Smooth muscle cell of bladder (primary cell): ENCODE measurements at places on chromosomes 7 and 10. TPM values are rescaled to one million over a fixed set of nuclear protein-coding genes. Genes with fewer than 3 reads are reported as not detected.

The RSPH10B gene
- 0.09 TPM in 1 of 2 replicates, not detected in the other for total RNA-seq

The SRRM3 gene
- 1.1 and 2.0 TPM in 2 replicates for total RNA-seq

The TRIM74 gene
- 0.09 TPM in 1 of 2 replicates, not detected in the other for total RNA-seq

The LLCFC1 gene
- total RNA-seq = not detected in 2 replicates

The PPP1R17 gene
- not detected in 2 replicates for total RNA-seq

The C10orf62 gene
- 0.14 TPM in 1 of 2 replicates, not detected in the other for total RNA-seq

The HYCC1 gene
- 92.6 and 93.3 TPM in 2 replicates for total RNA-seq

The TACC2 gene
- total RNA-seq = 2.3 and 2.7 TPM in 2 replicates

The HIPK2 gene
- total RNA-seq = 5.4 and 6.6 TPM in 2 replicates

The CRHR2 gene
- not detected in 2 replicates for total RNA-seq
